NCI-H1105 (cell line): ENCODE measurements at places on chromosomes 3 and 15.

DNA sequence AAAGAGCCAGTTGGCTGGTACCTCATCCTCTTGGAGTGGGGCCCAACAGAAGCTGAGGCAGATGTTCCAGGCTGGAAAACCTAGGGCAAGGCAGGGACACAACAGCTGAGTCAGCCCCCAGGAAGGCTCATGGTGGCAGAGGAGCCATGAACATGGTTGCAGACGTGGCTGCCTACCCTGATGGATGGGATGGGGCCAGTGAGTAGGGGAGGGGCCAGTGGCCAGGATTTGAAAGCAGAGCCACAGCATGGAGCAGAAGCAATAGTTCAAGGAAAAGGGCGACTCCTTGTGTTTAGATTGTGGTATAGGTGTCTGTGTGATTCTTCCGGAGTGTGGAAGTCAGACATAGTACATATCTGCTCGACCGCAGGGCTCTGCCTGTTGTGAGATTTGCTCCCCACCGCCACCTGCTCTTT lies 24.2 kb downstream of the PXYLP1 start:
- no peak for DNase-seq

- no peak for DNase-seq
These were observed 35.7 kb downstream of the CCDC80 start for GRCh38 chr3:112605285-112605684.

- no peak for DNase-seq
These were observed 519.7 kb downstream of the FOXP1 start for GRCh38 chr3:71063773-71064290.

DNA sequence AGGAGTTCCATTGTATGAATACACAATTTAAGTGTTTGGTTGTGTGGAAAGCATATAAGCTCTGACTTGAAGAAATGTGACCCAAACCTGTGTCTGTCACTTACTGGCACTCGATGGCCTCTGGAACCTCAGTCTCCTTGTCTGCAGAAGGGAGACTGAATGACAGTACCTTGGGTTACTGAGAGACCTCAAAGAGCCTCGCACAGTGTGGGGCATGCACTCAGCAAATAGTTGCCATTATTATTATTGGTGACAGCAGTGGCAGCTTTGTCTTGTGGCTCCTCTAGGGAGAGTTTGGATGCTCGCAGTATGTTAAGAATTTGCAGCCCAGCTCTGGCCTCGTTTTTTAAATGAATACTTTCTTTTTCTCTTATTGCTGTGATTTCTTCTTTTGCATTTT lies 43.4 kb downstream of the EEFSEC start:
- no peak for DNase-seq

DNA sequence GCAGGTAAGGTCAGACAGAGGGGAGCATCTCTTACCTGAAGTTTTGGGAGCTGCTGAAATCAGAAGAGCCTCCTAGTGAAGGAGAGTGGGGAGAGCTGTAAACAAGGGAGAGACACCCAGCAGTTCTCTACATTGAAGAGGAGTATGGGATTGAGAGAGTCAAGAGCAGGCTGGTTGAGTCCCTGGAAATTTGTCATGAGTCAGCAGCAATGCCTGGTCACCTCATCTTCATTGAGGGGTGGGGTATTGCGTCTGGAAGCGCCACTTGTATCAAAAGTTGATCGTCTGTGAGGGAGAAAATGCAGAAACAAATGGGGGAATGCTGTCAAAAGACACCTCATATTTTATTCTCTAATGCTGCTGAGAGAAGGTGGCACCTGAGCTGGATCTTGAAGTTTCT lies 256.6 kb upstream of the CFAP20DC start:
- DNase-seq: no peak

DNA sequence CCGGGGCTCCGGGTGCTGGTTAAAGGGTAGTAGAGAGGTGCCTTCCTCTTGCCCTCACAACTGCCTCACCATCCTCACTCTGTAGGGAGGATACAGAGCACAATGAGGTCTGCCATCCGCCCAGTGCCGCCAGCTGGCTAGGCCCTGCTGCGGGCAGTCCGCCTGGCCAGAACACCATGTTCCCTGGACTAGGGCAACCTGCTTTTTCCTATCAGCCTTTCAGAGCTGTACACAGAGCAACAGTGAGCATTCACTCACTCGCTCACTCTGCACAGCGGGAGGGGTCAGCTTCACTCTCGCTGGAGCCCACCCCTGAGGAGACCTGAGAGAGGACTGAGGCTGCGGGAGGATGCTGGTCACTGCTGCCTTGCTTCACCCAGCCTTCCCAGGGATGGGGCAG lies 218.7 kb upstream of the CHRNA7 start:
- DNase-seq: no peak

GRCh38 chr3:186070996-186071395 lies 37.9 kb downstream of the ETV5 start:
- DNase-seq: no peak

DNA sequence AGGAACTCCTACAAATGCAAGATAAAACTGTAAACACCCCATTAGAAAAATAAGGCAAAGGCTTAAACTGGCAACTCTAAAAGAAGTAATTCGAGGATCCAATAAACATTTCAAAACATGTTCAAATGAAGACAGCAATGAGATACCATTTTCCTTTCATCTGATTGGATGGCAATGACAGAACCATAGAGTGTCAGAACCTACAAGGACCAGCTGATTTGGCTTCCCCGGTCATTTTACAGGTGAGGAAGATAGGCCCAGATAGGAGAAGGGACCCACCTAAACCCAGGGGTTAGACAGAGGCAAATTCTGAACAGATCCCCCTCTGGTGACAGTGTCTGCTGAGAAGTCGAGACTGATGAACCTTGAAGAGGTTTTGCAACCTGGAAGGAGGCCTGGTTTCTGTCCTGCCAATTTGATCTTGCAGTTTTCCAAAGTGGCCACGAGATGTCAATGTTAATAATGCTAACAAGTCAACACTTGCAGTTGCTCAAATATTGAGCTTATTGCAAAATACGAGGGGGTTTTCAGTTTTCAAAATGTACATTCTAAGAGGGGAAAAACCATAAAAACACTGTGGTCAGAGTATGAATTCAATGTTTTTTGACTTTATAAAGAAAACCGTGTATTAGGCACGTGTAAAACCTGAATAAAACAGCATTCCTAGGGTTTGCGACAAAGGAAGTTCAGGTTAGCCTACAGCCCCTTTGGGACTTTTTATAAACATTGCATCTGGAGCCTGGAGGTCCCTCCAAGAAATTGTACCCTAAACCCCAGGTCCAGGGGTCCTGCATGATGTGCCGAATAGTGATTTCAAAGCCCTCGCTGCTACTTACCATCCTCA lies 21.5 kb downstream of the CFAP161 start:
- DNase-seq: no peak

DNA sequence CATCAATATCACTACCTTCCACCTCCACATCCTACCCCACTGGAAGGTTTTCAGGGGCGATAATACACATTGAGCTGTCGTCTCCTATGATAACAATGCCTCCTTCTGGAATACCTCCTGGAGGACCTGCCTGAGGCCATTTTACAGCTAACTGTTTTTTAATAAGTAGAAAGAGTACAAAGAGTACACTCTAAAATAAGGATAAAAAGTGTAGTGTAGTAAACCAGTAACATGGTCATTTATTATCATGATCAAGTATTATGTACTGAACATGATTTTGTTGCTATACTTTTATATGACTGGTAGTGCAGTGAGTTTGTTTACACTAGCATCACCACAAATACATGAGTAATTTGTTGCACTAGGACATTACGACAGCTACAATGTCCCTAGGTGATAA lies 46.6 kb upstream of the SSR3 start:
- no peak for DNase-seq

DNA sequence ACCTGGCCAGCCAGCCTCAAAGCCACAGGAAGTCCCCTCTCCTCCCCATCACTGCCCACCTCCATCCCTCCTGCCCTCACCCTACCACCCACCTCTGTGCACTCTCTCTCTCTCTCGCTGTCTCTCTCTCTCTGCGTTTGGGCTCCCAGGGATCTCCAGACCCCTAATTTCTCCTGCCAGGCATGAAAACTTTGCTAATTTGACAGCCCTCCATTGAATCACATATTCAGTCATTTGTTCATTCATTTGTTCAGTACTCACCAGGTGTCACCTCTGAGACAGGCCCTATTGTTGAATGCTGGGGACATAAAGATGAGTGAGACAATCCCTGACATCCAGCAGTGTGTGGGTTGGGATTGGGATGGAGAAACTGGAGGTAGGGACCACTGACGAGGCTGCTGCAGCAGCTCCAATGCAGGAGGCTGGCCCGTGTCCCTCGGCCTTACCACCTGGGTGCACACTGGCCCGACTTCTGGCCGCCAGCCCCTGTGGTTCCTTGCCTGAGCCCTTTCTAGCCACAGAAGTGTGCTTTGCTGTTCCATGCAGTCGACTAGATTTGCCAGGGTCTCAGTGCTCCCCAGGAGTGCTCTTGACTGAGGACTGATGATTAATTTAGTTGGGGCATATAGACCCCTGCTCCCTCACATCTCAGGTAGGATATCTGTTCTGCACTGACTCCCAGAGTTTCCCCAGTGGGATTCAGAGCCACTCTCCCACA lies 38.6 kb upstream of the TSEN2 start:
- DNase-seq: no peak

DNA sequence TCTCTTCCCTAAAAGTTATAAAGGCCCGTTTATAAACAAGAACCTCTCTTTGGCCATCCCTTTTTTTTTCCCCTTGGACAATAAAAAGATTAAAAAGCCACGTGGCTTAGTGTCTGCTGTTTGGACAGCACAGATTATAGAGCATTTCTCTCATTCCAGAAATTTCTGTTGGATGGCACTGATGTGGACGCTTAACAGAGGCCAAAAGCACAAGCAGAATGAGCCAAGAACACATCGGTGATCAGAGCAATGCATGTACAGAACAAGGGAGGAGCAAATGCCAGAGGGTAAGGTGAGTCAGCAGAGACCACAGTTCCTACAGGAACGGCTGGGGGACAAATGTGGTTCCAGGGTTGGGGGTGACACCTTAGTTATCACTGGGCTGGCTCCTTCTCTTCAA lies 30.3 kb upstream of the CTNNB1 start:
- DNase-seq: no peak

DNA sequence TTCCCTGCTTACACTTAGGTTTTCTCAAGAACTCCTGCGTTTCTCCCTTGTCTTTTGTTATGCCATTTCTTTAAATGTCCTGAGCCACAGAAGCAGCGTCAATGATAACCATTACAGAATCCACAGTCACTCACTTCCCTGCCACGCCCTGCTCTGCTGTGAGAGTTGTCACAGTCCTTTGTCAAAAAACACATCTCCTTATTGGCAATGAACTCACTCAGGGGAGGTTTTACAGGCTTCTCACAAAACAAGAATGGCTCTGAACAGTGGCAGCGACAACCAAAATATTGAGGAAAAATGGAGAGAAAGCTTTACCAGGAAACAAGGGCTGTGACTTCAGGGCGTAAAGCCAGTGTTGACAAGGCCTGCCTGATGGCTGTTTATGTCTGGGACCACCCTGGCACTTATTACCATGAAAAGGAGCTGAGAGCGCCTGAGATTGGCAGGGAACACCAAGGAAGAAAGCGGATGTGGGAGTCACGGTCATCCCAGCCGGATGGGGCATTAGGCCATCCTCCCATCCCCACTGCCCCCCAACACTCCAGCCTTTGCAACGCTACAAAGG lies 111.5 kb downstream of the ADAMTS9 start:
- no peak for DNase-seq

DNA sequence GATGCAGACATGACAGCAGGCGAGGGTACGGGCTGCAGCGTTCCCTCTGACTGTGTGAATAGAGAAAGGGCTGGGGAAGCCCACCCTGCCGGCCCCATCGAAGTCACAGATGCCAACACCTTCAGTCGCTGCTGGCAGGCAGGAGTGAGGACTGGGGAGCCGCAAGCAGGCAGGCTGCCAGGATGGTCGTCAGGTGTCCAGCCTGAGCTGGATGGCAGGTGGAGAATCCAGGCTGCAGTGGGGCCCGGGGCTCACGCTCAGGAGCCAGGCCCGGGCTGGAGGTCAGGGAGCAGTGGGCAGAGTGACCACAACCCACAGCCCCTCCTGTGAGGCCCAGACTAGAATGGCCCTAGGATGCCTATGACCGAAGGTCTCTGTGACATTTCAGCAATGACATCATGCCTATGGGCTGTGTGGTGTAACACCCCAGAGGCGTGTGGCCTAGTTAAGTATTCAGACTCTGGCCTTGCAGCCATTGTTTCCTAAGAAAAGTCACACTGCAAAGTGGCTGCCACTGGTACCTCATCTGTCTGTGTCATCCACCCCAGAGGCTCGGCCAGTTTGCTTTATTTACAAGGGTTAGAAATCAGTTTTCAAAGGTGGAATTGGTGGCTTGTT lies 15.7 kb downstream of the PRR23E start:
- no peak for DNase-seq

- no peak for DNase-seq
These were observed 19.8 kb upstream of the RAB7A start for GRCh38 chr3:128706086-128706615.

GRCh38 chr3:133479895-133480669 lies 80.2 kb downstream of the BFSP2 start:
- no peak for DNase-seq
